ENCODE measurements at places on chromosomes 16 and 17. TPM values are rescaled to one million over a fixed set of nuclear protein-coding genes. Genes with fewer than 3 reads are reported as not detected.

VAT1L gene
- 0.07 TPM for total RNA-seq

EME1 gene
- total RNA-seq = 42.9 TPM

DNA sequence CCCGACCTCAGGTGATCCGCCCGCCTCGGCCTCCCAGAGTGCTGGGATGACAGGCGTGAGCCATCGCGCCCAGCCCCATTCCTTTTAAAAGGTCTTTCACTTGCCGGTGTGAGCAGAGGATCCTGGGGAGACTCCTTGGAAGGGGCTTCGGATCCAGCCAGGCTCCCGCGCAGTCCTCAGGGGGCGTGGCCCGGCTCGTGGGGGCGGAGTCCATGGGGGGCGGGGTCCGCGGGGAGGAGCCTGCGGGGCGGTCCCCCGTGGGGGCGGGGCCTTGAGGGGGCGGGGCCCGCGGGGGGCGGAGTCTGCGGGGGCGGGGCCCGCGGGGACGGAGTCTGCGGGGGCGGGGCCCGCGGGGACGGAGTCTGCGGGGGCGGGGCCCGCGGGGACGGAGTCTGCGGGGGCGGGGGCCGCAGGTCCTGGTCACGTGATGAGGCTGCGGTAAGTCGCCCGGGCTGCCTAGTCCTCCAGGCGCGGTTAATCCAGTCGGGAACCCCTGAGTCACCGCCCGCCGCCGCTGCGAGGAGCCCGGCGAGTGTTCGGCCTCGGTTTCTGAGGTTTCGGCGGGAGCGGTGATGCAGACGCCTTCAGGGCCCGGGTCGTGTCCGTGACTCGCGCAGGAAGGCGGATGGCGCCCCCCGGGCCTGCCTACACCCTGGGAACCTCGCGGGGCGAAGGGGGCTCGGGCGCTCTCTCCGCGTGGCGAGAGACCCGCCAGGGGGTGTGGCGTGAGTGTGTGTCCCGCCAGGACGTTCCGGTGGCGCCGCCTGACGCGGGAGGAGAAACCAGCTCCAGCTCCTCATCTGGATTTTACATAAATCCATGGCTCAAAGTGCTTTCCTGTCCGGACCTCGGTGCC lies 23.6 kb upstream of the ABR start:
- no peak overlapping the region for H3K4me3 ChIP-seq
- peaks cover 30% of the 10 kb centered on the region for H3K4me1 ChIP-seq
- H3K27ac ChIP-seq = no peak overlapping the region
- H3K27me3 ChIP-seq = no peaks in the 10 kb centered on the region
- peak; percentile 55 for DNase-seq
- no peaks in the 10 kb centered on the region for H3K36me3 ChIP-seq

DNA sequence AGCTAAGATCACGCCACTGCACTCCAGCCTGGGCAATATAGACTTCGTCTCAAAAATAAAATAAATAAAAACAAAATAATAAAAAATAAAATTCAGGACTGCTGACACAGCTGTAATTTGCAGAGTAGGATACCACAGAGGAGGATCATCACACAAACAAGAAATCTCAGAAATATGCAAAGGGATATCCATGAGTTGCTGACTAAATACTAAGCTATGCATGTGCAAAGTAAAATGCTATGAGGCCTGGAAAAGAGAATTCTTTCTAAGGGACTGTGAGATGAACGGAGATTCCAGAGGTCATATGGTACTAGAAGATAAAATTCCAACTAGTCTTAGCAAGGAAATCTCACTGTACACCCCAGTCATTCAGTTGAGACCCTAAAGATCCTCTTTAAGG lies 74.8 kb downstream of the SLC39A11 start:
- no peak overlapping the region for H3K4me3 ChIP-seq
- DNase-seq = no peak
- no peak overlapping the region for H3K27ac ChIP-seq
- H3K27me3 ChIP-seq = no peaks in the 10 kb centered on the region

DNA sequence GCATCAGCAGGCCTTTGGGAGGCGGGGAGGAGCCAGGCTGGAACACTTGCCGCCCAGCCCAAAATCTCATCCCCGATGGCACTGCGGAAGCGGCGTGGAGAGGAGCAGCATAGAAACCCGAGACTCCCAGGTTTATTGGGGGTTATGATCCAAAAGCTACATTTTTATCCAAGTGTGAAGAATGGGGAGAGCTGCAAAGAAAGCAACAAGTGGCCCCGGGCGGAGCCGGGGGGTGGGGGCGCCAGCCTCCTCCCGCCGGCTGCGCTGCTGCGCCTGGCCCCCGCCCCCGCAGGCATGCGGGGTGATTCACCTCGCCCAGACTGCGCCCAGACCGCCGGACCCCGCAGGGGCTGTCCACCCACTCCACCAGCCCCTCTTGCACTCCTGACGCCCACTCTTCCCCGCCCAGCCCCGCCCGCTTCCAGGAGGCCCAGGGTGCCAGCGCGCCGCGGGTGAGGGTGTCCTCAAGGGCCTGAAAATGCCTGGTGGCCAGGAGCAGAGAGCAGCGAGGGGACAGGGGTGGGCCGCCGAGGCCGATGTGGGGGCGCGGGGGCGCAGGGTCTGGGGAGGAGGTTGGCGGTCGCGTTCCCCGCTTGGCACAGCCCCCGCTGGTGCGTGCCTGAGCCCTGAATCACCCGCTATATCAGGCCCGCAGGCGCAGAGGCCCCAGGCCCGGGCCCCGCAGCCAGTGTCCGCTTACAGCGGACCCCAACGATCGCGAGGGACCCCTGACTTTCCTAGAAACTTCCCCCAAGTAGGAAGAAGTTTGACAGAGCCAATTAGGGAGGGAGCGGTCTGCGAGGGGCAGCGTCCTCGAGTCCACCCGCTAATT lies 1.3 kb downstream of the CAVIN1 start:
- H3K4me3 ChIP-seq = peak overlapping the region; percentile 79
- peaks cover 38% of the 10 kb centered on the region for H3K27me3 ChIP-seq

DNA sequence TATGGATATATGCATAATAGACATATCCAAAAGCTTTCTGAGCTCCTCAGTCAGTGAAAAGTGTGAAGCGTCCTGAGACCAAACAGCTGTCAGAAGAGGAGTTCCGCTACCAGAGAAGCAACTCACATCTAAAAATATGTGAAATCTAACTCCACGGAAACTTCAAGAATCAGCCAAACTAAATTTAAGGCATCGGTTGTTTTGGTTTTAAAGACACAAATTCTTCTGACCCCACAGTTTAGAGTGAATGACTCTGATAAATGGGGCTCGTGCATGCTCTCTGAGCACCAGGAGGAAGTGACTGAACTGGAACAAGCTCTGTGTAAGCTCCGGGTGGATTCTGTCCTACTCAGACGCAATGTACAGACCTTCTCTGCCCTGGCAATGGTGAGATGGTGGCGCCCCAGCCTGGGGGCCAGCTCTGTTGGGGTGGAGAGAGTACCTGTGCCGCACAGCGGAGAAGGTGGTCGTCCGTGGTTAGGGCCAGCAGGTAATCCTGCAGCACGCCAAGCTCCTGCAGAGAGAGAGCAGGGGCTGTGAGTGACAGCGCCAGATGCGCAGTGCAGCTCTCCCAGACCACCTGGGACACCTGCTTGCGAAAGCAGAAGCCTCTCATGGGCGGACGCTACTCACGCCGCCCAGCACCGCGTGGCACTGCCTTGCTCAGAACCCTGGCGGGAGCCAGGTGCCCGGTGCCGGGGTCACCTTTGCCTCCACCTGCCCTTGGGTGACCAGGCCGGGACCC lies 44.4 kb upstream of the ATP2A3 start:
- no peak for DNase-seq
- peaks cover 6% of the 10 kb centered on the region for H3K4me1 ChIP-seq
- H3K27ac ChIP-seq = no peak overlapping the region
- no peaks in the 10 kb centered on the region for H3K27me3 ChIP-seq
- no peak overlapping the region for H3K4me3 ChIP-seq

DNA sequence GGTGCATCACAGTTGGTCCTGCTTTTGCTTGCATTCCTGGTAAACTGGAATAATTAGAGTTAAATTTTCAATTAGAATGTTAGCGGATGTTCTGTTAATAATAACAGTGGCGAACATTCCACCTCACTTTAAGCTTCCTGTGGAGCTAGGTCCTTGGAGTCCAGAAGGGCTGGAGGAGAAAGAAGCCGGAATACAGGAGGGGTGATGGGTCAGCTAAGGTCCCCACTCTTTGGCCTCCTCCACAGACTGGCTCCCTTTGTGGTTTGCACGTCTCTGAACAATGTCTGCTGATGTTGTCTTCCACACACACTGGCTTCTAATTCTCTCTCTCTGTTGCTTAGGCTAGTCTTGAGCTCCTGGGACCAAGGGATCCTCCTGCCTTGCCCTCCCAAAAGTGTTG lies 35.0 kb upstream of the ETV4 start:
- H3K36me3 ChIP-seq = no peaks in the 10 kb centered on the region
- H3K27ac ChIP-seq = no peak overlapping the region
- DNase-seq = no peak
- H3K4me1 ChIP-seq = peaks cover 16% of the 10 kb centered on the region
- H3K27me3 ChIP-seq = peaks cover 9% of the 10 kb centered on the region

- H3K27me3 ChIP-seq = peaks cover 30% of the 10 kb centered on the region
- no peak overlapping the region for H3K27ac ChIP-seq
- no peak for DNase-seq
- no peaks in the 10 kb centered on the region for H3K36me3 ChIP-seq
- H3K4me1 ChIP-seq = peaks cover 4% of the 10 kb centered on the region
- no peak overlapping the region for H3K4me3 ChIP-seq
Observed at GRCh38 chr16:67425580-67425979, 5.3 kb upstream of the HSD11B2 start.

KRT36 gene
- total RNA-seq = not detected

DPEP2 gene
- 11.6 TPM for total RNA-seq

DNA sequence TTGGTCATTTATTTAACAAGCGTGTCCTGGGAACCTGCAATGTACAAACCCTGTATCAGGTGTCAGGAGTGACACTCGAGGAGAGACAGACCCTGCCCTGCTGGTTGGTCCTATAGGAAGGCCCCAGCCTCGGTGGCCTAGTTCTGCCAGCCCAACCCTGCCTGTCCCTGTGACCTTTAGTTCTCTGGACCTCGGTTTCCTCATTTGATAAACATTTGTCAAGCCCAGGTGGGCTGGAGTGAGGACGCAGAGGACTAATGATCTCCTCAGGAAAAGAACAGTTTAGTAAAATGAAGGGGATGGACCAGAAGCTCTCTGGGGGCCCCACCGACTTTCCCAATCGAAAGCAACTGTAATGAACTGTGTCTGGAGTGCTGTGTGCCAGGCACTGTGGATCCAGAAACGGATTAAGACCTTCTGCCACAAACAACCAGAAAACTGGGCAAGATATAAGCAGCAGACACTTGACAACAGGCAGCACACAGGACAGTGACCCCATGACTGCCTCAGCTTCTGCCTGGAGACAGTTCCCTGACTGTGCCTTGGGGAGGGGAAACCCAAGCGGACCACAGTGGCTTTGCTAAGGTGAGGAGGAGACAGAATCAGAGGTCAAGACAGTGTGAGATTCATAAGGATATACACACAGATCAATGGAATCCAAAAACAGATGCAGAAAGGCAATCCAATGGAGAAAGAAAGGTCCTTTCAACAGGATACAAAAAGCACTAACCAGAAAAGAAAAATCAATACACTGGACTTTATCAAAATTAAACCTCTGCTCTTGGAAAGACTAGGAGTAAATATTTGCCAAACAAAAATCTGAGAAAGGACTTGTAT lies 8.8 kb downstream of the PRCD start:
- H3K4me3 ChIP-seq = no peak overlapping the region
- H3K27me3 ChIP-seq = no peaks in the 10 kb centered on the region

- DNase-seq = no peak
- peaks cover 21% of the 10 kb centered on the region for H3K4me1 ChIP-seq
- H3K27me3 ChIP-seq = peaks cover 26% of the 10 kb centered on the region
- H3K36me3 ChIP-seq = no peaks in the 10 kb centered on the region
- no peak overlapping the region for H3K27ac ChIP-seq
Observed at GRCh38 chr17:1241929-1242328, 28.3 kb upstream of the BHLHA9 start.

DNA sequence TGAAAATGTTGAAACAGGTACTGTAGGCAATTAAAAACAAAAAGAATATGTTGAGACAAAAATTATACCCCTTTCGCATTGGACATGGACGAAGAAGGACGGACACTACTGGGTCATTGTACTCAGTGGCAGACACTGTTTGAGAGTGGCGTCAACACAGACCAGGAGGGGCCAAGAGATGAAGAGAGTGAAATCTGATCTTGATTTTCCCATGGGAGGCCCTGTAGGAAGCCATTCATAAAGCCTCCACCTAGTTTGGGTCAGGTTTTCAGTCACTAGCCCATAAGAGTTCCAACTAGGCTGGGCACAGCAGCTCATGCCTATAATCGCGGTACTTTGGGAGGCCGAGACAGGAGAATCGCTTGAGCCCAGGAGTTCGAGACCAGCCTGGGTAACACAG lies 23.6 kb upstream of the SMURF2 start:
- H3K27ac ChIP-seq = no peak overlapping the region
- no peaks in the 10 kb centered on the region for H3K36me3 ChIP-seq
- DNase-seq = no peak
- no peaks in the 10 kb centered on the region for H3K27me3 ChIP-seq

SCGB1C2 gene
- not detected for total RNA-seq

DNA sequence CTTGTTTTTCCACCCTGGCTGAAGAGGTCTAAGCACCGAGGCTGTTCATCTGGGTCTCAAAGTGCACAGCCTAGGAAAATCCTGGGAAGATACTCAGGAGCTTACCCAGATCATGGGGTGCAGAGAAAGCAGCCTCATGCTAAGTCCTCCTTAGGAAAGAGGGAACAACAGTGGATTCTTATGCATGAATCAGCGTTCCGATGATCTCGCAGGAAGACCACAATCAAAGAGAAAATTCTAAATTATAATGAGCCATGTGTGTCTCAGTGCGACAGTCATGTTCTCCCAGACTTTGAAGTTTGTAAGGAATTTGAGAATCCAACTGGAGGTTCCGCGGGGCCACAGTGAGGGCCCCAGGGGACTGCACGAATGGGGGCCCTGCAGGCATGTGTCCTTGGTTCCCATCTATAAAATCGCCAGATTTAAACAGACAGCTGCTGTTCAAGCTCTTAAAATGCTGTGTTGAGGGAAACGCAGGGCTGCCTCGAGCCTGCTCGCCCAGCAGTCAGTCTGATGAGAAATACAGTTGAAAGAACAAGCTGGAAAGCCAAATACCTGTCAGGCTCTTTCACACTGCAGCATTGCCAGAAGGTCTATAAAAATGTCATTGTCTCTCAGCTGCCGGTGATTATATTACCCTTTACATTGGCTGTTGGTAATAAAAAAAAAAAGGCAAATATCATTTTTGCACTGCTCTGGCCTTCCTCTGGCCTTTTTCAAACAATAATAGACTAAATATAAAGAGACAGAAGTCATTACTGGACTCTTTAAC lies 152.1 kb downstream of the PMP22 start:
- H3K36me3 ChIP-seq = no peaks in the 10 kb centered on the region
- H3K4me3 ChIP-seq = no peak overlapping the region
- no peak overlapping the region for H3K27ac ChIP-seq
- H3K4me1 ChIP-seq = no peaks in the 10 kb centered on the region
- H3K27me3 ChIP-seq = no peaks in the 10 kb centered on the region
- DNase-seq = no peak
